ENCODE measurements at places on chromosomes 7 and 10.
A peak's percentile ranks its signal among the peaks of the same experiment; 100 is the strongest.

GRCh38 chr10:86392723-86393094 lies 26.1 kb upstream of the GRID1 start:
- DNase-seq = no peak

GRCh38 chr10:1119027-1119426 lies 62.8 kb downstream of the WDR37 start:
- DNase-seq = no peak

DNA sequence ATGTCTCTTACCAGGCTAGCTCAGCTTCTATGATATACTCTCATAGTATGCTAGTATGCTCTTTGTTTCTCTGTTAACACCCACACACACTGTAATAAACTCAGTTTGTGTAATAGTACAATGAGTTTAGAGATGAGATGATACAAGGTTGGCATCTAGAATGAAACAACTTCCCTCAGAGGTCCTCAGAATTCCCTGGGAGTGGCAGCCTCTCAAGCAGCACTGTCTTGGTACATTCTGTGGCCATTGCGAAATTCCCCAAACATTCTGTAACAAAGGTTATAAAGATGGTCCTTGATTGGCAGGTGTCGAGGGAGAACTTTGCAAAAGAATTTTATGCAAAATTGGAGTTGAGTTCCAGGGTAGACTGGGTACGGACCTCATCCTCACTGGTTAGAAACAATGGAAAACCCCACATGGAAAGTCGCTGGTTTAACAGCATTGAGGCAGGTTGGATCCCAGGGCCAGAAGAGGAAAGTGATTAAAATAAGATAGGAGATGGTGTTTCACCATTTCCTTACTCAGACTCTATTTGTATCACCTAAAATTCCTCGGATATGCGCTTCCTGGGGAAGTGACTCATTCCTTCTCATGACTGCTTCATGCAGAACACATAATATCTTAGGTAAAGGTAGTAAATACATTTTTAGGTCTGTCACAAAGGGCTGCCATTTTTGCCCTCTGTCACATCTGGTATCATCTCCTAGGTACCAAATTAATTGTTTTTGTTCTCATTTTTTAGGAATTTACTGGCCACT lies 657.8 kb downstream of the SORCS1 start:
- no peak for DNase-seq

GRCh38 chr7:12028508-12028907 lies 182.6 kb upstream of the TMEM106B start:
- no peak for DNase-seq

GRCh38 chr10:58299580-58299979 lies 30.6 kb downstream of the CISD1 start:
- peak; percentile 70 for DNase-seq

GRCh38 chr10:25952857-25953256 lies 18.8 kb downstream of the MYO3A start:
- DNase-seq = no peak

DNA sequence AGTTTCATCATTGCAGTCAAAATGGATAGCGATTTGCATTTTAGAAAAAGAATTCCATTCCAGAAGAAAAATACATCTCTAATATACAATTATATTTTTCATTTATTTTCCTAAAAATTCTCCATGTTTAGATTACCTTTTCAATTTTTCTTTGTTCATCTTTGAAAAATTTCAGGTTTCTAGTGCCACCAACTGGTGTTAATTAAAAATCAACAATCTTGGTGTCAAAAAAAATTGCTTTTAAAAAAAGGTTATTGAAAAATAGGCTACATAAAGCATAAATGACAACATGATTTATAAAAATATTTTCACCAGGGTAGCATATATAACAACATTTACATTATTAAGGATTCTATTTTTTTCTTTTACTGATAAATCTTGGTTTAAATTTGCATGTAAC lies 53.0 kb downstream of the CCDC186 start:
- DNase-seq = no peak

DNA sequence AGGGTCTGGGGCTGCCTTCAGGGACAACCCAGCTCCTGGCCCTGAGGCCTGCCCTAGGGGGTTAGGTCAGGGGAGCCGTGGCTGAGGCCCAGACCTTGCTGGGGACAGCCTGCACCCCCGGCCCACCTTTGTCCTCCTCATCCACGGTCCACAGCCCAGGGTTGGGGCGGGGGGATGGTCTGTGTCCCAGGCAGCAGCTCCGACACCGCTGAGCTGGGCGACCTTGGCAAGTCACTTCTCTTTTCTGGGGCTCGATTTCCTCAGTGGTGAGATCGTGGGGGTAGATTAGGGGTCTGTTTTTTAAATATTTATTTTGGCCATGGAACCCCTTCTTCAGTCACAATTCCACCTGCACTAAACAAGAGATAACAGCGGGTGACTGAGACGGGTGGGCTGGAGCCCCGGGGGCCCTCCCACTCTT lies 30.9 kb downstream of the DNAJB12 start:
- DNase-seq = no peak

DNA sequence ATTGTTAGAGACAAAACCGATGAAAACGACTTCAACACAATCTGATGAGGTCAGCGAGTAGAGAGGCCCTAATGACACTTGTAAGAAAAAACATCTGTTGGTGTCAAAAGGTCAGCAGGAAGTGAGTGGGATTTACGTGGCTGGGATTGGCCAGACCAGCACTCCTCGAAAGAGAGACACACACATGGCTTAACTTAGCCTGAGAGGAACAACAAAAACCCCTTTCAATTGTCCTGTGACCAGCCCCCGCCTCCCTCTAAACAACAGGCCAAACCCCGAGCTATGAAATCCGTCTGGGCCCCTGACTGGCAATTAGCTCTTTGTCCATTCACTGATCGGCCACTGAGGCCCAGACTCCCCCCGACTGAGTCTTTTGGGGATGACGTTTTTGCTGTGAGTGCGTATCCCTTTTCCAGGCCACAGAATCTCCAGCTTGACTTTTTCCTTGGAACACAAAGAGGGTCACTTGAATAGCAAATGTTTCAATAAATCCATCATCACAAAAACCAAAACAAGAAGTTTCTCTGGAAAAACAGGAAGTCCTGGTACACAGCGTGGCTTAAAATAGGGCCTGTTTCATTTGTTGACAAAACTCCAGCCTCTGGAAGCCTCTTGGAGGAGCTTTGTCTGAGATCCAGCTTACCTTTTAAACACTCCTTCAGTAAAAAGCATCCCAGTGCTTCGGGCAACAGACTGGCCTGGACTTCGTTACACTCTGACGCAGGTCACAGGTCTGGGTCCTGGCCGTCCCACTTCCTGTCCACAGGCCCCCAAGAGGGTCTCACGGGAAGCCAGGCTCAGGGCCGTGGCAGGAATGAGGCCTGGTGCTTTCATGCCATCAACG lies 103.0 kb downstream of the CTBP2 start:
- peak; percentile 88 for DNase-seq

DNA sequence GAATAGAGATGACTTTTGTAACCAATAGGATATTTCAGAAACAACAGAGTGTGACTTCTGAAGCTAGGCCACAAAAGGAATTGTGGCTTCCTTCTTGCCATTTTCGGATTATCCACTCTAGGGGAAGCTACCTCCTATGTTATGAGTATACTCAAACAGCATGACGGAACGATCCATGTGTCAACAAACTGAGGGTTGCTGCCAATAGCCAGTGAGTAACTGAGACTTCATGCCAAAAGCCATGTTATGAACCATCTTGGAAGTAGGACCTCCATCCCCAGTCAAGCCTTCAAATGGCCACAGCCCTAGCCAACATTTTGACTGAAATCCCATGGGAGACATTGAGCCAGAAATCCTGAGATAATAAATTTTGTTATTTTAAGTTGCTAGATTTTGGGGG lies 69.0 kb upstream of the IL6 start:
- no peak for DNase-seq

GRCh38 chr10:117004227-117005025 lies 561 bp downstream of the SHTN1 start:
- DNase-seq = peak; percentile 79

GRCh38 chr7:115269486-115269885 lies 347.6 kb downstream of the MDFIC start:
- DNase-seq = no peak

GRCh38 chr7:30322271-30323005 lies 38.0 kb downstream of the ZNRF2 start:
- DNase-seq = peak; percentile 53

DNA sequence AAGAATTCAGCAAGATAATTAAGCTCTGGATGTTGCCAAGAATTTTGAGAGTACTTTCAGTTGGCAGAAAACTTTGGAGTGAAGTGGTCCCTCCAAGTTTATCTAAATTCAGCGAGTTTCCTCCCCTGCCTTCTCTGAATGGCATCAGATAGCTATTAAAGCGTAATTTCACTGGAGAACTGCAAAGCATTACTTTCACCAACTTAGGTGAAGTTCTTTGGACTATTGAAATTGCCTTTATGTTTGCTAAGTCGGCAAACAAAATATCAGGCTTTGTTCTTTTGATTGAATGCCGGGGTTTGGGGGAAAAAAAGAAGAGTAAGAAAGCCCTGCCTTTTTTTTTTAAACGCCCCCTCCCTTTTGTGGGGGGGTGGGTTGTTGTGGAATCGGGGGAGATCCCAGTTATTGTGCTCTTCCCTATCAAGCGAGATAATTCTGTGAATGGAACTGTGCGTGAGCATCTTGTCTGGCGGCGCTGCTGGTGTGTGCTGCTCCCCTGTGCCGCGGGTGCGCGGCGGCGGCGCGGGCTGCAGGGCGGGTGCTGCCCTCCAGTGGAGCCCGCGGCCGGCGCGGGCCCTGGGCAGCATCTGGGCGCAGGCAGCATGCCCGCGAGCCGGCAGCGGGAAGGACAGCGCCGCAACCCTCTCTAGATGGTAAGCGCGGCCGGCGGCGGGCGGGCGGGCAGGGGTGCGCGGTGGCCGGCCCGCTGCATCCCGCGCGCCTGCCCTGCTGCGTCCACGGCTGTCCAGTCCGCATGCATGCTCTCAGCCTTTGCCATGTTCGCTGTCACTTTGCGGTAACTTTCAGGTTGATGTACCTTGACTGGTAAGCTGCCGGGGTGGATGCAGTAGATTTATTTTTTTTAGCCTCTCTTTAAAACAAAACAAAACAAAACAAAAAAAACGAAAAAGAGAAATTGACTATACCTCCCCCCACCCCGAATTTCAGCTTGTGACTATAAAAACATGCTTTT lies 176.5 kb downstream of the TCF7L2 start:
- DNase-seq = peak; percentile 76

- no peak for DNase-seq
Observed at GRCh38 chr10:80465451-80465835, 11.3 kb downstream of the TSPAN14 start.

DNA sequence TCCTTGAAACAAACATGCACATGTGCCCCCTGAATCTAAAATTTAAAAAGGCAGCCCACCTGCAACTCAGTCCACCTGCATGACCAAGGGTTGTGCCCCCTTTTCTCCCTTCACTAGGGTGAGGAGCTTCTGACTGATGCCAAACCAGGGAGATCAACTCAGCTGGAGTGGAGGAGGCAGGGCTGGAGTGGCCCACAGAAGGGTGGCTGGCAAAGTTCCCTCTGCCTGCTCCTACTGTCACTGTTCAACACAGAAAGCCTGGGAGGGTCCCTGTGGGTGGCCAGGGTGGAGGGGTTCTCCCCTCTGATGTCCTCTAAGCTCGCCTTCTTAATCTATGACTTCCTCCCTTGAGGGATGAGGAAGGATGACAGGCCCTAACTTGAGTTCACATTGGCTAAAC lies 55.7 kb upstream of the ANTXRL start:
- DNase-seq = no peak

DNA sequence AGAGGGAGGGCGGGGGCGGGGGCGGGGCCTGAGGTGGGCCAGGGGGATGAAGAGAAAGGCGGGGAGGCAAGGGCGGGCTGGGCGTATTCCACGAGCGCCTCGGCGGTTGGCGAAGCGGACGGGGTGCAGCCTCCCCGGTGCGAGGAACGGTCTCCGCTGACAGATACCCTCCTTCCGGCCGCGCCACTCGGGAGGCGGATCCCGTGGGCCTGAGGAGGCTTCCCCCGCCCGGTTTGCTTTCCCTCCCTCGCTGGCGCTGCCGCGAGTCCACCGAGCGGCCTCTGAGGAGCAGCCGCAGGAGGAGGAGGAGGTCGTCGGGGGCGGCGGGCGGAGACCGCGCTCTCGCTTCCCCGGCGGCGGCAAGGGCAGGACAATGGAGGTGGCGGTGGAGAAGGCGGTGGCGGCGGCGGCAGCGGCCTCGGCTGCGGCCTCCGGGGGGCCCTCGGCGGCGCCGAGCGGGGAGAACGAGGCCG lies at the start of gene TRIM24:
Gene TRIM24, plus strand, starts transcription at position 84 of the 473 bp plus-strand sequence. Its CDS starts 290 bp downstream, at position 374.
- DNase-seq = no peak

- DNase-seq = no peak
Observed at GRCh38 chr10:13632884-13633440, 46.2 kb downstream of the PRPF18 start.

DNA sequence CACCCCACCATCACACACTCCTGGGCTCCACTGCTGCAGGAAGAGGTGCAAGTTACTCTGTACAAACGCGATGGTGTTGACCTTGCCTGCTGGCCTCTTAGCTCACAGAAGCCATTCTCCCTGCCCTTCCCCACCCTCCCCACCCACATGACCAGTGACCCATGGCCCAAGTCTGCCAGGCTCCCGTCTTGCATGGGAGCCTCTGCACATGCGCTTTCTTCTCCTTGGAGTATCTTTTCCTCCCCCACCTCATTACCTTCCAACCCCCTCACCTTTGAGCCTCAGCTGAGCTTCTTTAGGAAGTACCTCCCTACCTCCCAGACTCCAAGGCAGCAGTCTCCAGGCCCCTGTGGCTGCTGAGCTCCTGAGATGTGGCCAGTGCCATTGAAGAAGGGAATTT lies 337.7 kb upstream of the ZNF32 start:
- DNase-seq = no peak

DNA sequence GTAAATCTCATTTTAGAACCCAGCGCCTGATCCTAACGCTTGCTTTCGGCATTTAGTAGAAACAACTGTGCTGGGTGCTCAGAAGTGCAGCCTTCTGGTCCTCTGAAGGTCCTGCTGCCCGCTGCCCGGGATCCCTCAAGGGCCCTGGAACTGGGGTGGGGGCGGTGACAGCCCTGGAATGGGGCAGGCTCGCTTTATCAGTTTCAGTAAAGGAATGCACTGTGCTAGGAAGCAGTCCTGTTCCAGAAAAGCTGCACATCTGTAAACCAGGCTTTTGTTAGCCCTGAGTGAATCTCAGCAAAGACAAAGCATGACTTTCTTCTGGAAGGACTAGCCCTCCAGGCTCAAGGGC lies 254.6 kb downstream of the TNS3 start:
- DNase-seq = peak; percentile 70

DNA sequence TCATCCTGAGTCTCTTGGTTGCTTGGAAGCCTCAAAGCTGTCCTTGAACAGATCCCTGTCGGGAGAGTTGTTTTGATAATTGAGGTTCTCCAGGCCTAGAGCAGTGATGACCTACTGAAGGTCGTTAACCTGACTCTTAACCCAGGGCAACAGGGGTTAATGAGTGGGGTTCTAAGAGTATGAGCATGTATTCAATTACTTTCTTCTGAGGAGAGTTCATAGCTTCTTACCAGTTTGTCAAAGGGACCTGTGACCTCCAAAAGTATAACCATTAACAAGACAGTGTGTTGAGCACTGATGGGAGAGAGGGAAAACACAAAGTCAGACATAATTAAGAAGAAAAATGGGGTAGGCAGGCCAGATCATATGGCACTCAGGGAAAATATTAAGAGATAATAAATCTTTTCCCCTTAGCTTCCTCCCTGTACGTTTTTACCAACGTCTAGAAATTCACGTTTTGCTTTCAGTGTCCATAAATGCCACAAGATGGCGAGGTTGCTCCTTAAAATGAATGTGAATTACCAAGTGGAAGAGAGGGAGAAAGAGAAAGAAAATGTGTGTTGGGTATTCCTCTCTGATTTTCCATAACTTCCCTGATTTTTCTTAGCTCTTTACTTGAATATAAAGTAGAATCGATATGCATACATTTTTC lies 97.6 kb downstream of the SUGCT start:
- peak; percentile 63 for DNase-seq
